Sigmoid colon (tissue), 7 donors: ENCODE measurements at places on chromosomes 12 and 14. TPM values are rescaled to one million over a fixed set of nuclear protein-coding genes. Genes with fewer than 3 reads are reported as not detected.

The CABP1 gene
- polyA plus RNA-seq = 1.6 TPM

The TAS2R9 gene
- polyA plus RNA-seq = not detected

- H3K4me1 ChIP-seq = no peaks in the 10 kb centered on the region
- no peaks in the 10 kb centered on the region for H3K27me3 ChIP-seq
- no peaks in the 10 kb centered on the region for H3K36me3 ChIP-seq
- no peak overlapping the region for H3K27ac ChIP-seq
Observed at GRCh38 chr14:105275267-105275946, 25.4 kb downstream of the BRF1 start.

GRCh38 chr12:2011643-2012607, 7.7 kb upstream of the DCP1B start:
- no peaks in the 10 kb centered on the region for H3K36me3 ChIP-seq
- no peaks in the 10 kb centered on the region for H3K27me3 ChIP-seq
- H3K4me1 ChIP-seq = peaks cover 44% of the 10 kb centered on the region
- no peak for DNase-seq

DNA sequence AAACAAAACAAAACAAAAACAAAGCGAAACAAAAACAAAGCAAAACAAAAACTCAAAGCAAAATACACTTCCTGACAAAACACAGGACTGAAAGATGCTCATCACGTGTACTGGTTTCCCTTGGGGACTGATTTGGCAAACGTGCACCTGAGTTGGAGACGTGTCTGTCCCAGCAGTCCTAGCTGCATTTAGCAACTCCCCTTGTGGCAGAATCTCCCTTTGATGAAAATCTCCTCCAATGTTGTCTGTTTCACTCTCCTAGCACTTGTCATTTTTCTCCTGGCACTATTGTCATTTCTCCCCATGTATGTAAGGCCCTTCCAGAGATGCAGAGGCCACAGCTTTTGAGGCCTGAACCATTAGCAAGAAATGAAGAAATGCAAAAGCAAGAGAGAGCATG, 6.8 kb upstream of the SLC24A4 start:
- H3K27me3 ChIP-seq = no peaks in the 10 kb centered on the region
- no peak overlapping the region for H3K4me3 ChIP-seq
- H3K27ac ChIP-seq = no peak overlapping the region

The PYGL gene
- polyA plus RNA-seq = 24.6 TPM

- H3K4me1 ChIP-seq = peaks cover 4% of the 10 kb centered on the region
Observed at GRCh38 chr14:59439256-59439965, 25.8 kb downstream of the GPR135 start.

The FOXN4 gene
- not detected for polyA plus RNA-seq

The VAMP1 gene
- polyA plus RNA-seq = 2.3 TPM
